ENCODE measurements at places on chromosomes 5 and 9.
A peak's percentile ranks its signal among the peaks of the same experiment; 100 is the strongest.

DNA sequence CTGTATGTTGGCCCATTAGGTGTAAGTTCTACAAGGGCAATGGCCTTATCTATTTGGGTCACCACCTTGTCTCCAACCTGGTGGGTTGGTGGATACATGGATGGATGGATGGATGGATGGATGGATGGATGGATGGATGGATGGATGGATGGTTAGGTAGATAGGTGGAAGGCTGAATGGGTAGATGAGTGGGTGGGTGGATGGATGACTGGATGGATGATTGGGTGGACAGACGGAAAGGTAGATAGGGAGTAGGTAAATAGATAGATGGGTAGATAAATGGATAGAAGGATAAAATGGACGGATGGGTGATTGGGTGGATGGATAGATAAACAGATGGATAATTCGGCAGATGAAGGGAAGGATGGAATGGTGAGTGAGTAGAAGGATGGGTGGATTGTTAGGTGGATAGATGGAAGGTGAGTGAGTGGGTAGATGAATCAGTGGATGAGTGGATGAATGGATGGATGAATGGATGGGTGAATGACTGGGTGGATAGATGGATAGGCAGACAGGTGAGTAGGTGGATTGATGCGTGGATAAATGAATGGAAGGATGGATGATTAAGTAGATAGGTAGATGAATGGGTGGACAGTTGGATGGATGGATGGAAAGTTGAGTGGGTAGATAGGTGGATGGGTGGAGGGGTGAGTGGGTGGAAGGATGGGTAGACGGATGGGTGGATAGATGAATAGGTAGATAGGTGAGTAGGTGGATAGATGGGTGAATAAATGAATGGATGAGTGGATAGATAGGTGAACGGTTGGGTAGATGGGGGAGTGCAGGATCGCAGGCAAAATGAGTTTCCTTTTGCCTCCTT lies 83.1 kb upstream of the FBXW11 start:
- DNase-seq, result no peak

GRCh38 chr9:122370303-122370702 lies 521 bp upstream of the PTGS1 start:
- DNase-seq, result no peak

- no peak for DNase-seq
Observed at GRCh38 chr5:888638-889035, 4.0 kb downstream of the BRD9 start.

GRCh38 chr5:74722271-74722670 lies 37.2 kb downstream of the HEXB start:
- no peak for DNase-seq

DNA sequence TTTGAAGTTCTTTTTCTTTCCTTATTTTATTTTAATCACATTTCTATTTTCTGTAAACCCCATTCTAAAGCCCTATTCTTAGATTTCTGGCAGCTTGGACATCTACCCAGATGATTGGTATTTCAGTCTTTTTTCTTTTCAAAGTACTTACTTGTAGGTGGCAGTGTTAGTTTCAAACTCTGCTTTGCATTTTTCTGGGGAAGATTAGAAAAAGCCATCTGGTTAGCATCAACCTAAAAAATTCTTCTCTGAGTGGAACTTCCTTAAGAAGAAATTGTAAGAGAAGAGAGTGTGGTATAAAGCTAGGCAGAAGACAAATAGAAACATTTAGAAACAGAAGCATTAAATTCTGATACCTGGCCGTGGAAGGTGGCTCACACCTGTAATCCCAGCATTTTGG lies 17.2 kb upstream of the TENT2 start:
- no peak for DNase-seq

- no peak for DNase-seq
Observed at GRCh38 chr5:71621268-71621667, 34.1 kb downstream of the MCCC2 start.

DNA sequence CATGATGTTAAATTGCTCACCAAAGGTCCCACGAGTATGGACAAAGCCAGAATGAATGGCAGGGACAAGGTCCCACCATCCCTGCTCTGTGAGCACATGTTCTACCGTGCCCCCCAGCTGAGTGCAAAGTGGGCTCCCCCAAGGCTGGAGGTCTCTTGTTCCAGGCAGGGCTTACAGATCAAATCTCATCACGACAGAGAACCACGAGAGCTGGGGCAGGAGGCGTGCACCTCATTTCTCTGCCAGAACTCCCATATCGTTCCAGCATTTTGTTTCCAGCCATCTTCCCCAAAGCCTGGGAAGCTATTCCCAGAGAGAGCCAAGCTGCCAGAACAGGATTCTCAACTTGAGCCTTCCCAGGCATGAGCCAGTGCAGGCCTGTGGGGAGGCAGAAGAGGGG lies 108.5 kb downstream of the ZNF354C start:
- no peak for DNase-seq

DNA sequence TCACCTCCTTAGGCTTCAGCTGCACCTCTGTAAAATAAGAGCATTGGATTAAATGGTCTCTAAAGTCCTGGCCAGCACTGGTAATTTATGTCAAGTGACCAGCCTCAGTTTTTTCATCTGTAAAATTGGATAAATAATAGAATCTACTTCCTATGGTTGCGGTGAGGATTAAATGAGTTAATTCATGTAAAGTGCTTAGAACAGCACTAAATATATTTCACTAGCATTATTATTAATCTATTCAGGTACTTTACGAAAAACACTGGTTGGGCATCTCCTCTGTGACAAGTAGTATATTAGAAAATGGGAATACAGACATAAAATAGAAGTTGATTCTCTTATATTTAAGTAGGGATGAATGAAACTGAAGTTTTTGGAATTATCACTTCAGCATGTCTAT lies 13.8 kb upstream of the TMEM245 start:
- DNase-seq, result no peak

DNA sequence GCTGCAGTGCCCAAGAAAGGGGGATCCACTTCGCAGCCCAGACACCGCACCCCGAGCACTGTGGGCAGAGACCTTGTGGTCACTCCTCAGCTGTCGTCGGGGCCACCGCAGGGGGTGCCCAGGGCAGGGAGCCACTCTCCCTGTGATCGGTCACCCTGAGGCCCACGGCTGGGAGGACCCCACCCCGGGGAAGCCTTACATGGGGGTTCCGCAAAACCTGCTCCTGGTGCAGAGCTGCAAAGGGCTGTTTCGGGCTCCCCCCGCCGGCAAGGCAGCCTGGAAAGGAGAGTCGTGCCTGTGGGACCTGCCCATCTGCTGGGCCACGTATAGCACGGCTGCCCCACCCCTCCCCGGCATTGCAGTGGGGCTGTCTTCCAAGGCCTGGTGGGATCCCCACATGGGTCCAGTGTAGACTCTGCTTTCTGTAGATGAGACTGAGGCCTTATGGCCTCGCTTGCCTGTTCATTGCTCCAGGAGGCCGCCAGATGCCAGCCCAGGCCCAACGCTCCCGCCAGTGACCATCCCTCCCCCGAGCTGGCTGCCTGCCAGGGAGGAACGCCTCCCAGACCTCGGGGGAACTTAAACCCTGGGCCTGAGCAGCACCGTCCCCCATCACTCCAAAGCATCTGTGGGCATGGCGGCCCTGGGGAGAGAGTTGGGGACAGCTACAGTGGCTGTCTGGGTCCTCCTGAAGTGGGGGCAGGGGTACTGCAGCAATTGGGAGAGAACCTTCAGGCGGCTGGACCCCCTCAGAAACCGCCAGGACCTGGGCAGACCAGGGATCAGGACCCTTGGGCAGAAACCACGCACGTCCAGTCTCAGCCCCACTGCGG lies 1.6 kb upstream of the DNLZ start:
- no peak for DNase-seq

- no peak for DNase-seq
Observed at GRCh38 chr9:34714007-34714406, 4.1 kb upstream of the CCL21 start.

GRCh38 chr9:127437497-127438264 lies 13.5 kb downstream of the ZNF79 start:
- no peak for DNase-seq

GRCh38 chr5:90131383-90132133 lies 278.0 kb downstream of the CETN3 start:
- DNase-seq, result no peak

- no peak for DNase-seq
Observed at GRCh38 chr9:396396-396795, 181.7 kb downstream of the DOCK8 start.

DNA sequence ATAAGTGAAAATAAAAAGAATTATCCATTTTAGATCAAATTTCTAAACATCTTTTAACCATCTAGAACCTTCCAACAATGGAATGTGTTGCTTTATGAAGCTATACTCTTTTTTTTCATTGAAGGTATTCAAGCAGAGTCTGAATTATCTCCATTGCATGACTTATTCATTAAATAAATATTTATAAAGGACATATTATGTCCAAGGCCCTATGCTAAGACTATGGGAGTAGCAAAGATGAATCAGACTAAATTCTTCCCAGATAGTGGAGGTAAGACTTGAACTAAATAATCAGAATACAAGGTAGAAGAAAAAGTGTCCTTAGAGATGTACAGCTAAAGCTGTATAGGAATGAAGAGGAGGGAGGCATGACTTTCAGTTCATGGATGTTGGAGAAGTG lies 215.5 kb upstream of the RGMB start:
- no peak for DNase-seq

DNA sequence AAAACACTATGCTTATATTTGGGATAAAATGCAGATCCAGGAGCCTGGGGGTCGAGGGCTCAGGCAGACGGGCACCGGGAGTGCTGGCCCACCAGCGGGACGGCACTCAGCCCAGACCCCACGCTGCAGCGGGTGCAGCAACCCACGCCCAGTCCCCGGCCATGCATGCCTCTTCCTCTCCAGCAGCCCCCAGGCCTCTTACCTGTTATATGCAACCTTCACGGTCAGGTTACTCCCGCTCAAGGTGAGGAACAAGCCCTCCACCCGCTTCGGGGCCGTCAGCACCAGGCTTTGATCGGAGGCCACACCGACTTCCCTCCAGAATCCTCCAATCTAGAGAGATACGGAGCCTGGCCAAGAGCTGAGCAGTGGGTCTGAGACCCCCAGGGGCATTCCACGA lies 1.2 kb downstream of the LCN8 start:
- DNase-seq, result no peak

- peak; percentile 94 for DNase-seq
Observed at GRCh38 chr5:173327948-173328843, at the start of gene STC2. STC2 (minus strand) TSS chr5:173328414; CDS start chr5:173328193, 221 bp downstream.

- peak; percentile 47 for DNase-seq
Observed at GRCh38 chr9:15142878-15143534, 164.0 kb downstream of the TTC39B start.

- DNase-seq, result no peak
Observed at GRCh38 chr9:135040892-135041291, 46.6 kb upstream of the OLFM1 start.

- no peak for DNase-seq
Observed at GRCh38 chr5:92505145-92505544, 1075.9 kb downstream of the NR2F1-AS1 start.

- no peak for DNase-seq
Observed at GRCh38 chr9:18753904-18754303, 279.1 kb downstream of the SAXO1 start.

GRCh38 chr9:88954066-88954465 lies 37.2 kb upstream of the S1PR3 start:
- DNase-seq, result no peak

GRCh38 chr9:129267141-129267540 lies 89.1 kb upstream of the IER5L start:
- DNase-seq, result no peak

- DNase-seq, result no peak
Observed at GRCh38 chr5:639253-639530, 27.1 kb downstream of the CEP72 start.

- DNase-seq, result no peak
Observed at GRCh38 chr9:37534412-37534811, 41.8 kb downstream of the FBXO10 start.

GRCh38 chr5:65874241-65874640 lies 52.1 kb upstream of the ERBIN start:
- DNase-seq, result no peak

GRCh38 chr9:120778758-120779157 lies 14.5 kb downstream of the FBXW2 start:
- DNase-seq, result no peak

DNA sequence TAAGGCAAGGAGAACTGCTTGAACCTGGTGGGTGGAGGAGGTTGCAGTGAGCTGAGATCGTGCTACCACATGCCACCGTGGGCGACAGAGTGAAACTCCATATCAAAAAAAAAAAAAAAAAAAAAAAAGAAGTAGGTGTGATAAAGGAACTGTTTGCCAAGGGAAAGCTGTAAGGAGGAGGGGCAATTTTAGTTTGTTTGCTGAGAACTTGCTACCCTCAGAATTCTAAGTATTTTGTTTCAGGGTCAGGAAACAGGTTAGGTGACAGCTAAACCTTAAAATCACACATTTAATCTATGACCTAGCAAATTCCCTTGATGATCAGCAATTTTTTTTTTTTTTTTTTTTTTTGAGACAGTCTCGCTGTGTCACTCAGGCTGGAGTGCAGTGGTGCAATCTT lies 7.2 kb upstream of the ARRDC3 start:
- DNase-seq, result no peak

DNA sequence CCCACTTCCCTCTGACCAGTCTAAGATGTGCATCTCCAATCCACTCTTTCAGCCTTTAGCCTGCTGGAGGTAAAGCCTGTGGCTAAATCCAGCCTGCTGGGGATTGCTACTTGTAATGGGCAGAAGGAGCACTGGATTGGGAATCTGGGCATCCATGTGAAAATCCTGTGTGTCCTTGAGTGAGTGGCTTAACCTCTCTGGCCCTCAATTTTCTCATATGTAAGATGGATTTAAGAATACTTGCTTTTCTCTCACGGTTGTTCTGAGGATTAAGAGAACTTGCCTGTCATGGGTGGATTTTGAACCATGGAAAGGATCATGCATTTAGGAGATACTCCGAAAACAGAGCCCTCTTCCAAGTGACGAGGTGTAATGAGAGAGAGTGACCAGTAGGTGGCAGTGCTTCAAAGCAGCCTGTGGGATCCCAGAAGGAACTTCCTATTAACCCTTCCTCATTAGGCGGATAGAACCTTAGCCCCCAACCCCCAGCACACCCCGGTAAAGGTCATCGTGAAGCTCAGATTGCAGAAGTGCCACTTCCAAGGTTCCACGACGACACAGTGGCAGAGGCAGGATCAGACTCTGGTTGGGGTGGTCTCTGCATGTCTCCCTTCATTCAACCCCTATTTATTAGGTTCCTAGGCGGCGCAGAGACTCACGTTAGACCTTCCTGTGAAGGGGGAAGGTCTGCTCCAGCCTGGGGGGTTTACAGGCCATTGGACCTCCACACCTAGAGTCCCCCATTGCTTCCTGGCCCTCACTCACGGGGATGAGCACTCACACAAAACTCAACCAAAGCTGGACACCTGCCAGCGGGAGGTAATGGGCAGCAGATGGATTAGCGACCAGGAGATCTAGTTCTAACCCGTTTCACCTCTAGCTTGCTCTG lies 68.7 kb upstream of the ZNF618 start:
- peak; percentile 78 for DNase-seq

- DNase-seq, result no peak
Observed at GRCh38 chr5:175772747-175773533, 98.4 kb upstream of the CPLX2 start.

GRCh38 chr9:12723409-12724028 lies 30.3 kb downstream of the TYRP1 start:
- no peak for DNase-seq

GRCh38 chr9:131986576-131986975 lies 93.1 kb downstream of the MED27 start:
- no peak for DNase-seq

GRCh38 chr9:95023217-95024003 lies 294.1 kb downstream of the FANCC start:
- DNase-seq, result no peak

- no peak for DNase-seq
Observed at GRCh38 chr5:53030893-53031292, 41.7 kb downstream of the ITGA2 start.

- DNase-seq, result no peak
Observed at GRCh38 chr5:170533383-170533782, 29.6 kb downstream of the KCNIP1 start.

Data from HEK293T (cell line).